ENCODE measurements at places on chromosomes 3 and 15. TPM values are rescaled to one million over a fixed set of nuclear protein-coding genes. Genes with fewer than 3 reads are reported as not detected.

LINS1 gene
- total RNA-seq, result 13.5 TPM

DNA sequence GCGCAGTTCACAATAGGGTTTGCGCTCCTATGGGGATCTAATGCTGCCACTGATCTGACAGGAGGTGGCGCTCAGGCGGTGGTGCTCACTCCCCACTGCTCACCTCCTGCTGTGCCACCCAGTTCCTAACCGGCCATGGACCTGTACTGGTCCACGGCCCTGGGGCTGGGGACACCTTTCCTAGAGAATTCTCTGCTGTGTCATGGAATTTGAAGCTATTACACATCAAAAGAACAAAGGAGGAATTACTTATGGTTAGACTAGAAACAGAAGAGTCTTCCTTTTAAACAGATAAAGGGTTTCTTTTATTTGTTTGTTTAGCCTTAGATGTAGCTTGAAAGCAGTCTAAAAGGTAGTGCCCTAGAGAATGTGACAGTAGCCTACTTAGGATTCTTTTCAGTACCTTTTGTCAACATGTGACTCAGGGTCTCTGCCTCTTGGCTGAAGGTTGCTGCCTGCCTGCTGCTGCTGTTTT is 50.3 kb downstream of the PAK2 start:
- no peak for DNase-seq
- no peak overlapping the region for H3K27ac ChIP-seq
- no peak overlapping the region for H3K4me3 ChIP-seq
- no peaks in the 10 kb centered on the region for H3K4me1 ChIP-seq

DNA sequence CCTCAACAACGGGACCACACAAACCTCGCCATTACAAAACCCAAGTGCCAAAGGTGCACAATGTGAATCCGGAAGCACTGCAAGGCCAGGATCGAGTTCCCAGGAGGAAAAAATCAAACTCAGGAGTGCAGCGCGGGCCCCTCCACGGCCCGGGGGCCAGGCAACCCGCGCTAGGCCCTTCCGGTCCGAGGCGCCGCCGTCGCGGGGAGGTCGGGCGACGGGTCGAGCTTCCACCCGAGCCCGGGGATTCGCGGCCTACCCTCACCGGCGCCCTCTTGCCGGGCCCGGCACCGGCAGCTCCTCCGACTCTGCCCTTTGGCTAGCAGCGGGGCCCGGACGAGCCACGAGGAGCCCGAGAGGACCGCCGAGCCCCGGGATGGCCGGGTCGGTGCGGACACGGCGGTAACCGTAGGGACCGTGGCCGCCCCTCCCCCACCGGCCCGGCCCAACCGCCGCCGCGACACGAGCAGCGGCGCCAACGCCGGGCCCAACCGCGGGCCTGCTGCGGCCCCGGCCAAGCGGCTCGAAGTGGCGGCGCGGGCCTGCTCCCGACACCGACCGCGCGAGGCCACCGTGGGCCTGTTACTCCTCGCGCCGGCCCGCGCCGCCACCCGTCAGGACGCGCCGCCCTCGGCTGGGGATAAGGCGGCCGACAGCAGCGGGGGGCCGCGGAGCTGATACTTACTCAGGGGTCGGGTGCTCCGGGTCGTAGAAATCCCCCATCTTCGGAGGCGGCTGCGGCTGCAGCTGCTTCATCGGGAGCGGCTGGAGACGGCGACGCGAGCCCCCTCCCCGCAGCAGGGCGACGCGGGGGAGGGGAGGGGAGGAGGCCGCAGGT is 525 bp downstream of the SETD2 start:
- H3K4me3 ChIP-seq, result peak overlapping the region; percentile 83
- peak overlapping the region; percentile 74 for H3K27ac ChIP-seq
- H3K36me3 ChIP-seq, result peaks cover 4% of the 10 kb centered on the region
- no peak for DNase-seq
- peaks cover 23% of the 10 kb centered on the region for H3K4me1 ChIP-seq

GRCh38 chr3:27641888-27642601 is 80.1 kb downstream of the EOMES start:
- H3K36me3 ChIP-seq, result no peaks in the 10 kb centered on the region
- H3K27ac ChIP-seq, result no peak overlapping the region
- DNase-seq, result no peak
- H3K27me3 ChIP-seq, result no peaks in the 10 kb centered on the region
- H3K4me1 ChIP-seq, result no peaks in the 10 kb centered on the region

DNA sequence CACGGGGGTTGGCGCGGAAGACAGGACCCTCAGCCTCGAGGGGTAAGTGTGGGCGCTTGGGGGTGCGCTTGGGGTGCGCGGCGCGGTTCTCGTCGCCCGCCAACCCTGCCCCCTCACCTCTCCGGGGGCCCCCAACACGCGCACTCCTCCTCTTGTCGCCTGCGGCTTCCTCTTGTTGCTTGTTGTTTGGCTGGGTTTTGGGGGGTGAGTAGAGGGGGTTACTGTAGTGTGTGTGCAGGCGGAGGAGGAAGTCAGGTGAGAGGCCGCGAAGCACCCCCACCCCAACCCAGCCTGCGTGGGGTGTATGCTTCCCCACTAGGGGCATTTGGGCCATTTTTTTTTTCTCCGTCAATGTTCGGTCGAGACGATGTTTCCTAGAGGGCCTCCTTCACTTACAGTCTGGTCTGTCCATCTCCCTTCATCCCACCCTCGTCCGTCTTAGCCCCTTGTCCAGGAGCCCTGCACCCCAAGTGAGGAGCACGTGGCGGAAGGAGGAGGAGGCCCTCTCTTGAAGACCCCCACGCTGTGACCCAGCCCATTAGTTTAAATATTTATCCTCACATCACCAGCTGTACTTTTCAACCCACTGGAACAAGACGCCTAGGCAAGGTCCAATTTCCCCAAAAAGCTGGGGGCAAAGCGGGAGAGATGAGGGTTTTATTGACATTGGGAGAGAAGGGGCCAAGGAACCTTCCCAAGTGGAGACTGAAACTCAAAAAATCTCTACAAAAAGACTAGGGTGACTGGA is 20.4 kb upstream of the SATB1 start:
- no peak overlapping the region for H3K4me3 ChIP-seq
- DNase-seq, result no peak
- H3K27me3 ChIP-seq, result peaks cover 25% of the 10 kb centered on the region
- H3K4me1 ChIP-seq, result no peaks in the 10 kb centered on the region

CLDN11 gene
- total RNA-seq, result 0.29 TPM

DNA sequence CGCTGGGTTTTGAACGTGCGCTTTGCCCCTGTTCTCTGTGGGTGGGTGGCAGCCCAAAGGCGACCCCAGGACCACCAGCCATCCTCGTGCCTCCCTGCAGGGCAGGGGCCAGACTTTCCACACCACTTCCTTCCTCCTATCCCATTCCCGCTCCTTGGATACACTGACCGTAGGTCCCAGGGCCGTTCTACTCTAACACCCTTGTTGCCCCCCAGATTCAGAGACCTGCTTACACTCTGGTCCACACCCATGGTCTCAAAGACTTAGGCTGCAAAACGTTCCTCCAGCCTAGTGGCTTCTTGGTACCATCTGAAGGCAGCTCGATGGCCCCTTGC is 318 bp upstream of the DCLK3 start:
- H3K4me3 ChIP-seq, result no peak overlapping the region
- DNase-seq, result no peak
- no peaks in the 10 kb centered on the region for H3K36me3 ChIP-seq
- H3K27ac ChIP-seq, result no peak overlapping the region
- no peaks in the 10 kb centered on the region for H3K27me3 ChIP-seq

HDC gene
- not detected for total RNA-seq

DLL4 gene
- total RNA-seq, result not detected

CISH gene
- 4.4 TPM for total RNA-seq

DNA sequence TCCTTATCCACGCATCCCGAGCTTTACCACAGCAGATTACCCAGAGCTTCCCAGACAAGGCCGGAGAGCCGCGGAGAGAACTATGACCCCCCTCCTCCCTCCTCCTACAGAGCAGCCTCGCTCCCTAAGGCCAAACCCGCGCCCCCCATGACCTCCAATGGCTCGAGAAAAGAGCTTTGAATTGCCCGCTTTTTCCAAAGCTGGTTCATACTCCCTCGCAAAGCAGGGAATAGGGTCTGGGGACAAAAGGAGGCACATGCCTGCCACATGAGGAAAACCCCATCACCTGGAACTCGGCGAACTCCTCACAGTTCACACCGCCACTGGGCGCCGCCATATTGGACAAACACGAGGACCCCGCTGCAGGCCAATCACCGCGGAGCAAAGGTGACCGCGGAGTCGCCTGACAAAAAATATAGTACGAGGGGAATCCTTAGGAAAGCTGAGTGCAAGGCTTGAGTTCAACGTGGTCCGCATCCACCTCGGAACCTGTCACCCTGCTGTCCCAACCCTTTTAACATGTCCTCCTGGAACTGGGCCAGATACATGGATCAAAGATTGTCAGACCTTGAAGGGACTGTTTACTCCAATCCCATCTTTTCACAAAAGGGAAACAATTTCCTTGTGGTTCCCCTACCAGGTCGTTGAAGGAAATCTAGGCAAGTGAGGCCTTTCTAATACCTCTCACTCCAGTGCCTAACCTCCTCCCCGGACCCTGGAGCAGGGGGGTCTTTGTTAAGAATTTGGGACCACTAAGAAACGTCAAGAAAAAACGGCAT is at the start of gene MIX23:
Gene MIX23 (minus strand): TSS at position 344 of the 779 bp plus-strand sequence. CDS start 7 bp downstream, at position 337.
- no peaks in the 10 kb centered on the region for H3K27me3 ChIP-seq
- DNase-seq, result peak; percentile 66
- H3K4me1 ChIP-seq, result peaks cover 16% of the 10 kb centered on the region
- H3K4me3 ChIP-seq, result peak within 1 kb of the TSS; percentile 76

ANP32A gene
- total RNA-seq, result 244 TPM

CD200R1 gene
- 0.90 TPM for total RNA-seq

- H3K27ac ChIP-seq, result no peak overlapping the region
- H3K4me1 ChIP-seq, result no peaks in the 10 kb centered on the region
- peaks cover 27% of the 10 kb centered on the region for H3K36me3 ChIP-seq
- no peak for DNase-seq
Observed at GRCh38 chr3:48268936-48269561, 28.1 kb downstream of the ZNF589 start.

GRCh38 chr15:64883997-64884511 is 27.6 kb upstream of the ANKDD1A start:
- DNase-seq, result peak; percentile 79
- peak overlapping the region; percentile 85 for H3K27ac ChIP-seq
- H3K4me3 ChIP-seq, result no peak overlapping the region
- H3K27me3 ChIP-seq, result no peaks in the 10 kb centered on the region

DNA sequence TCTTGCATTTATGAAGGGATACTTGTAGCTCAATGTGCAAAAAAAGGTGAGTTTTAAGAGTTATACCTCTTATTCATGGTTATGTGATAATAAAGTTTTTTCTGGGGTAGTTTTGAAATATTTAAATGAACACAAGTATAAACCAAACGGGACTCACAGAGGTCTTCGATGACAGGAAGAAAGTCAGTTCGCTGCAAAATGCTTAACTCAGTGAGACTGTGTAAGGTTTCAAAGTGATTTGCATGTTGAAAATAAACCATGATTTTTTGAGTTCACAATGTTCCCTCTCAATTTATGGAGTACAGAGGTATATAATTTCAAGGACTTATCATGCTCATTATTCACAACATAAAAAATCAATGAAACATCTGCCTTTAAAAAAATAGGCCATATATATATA is 36.3 kb upstream of the MYH15 start:
- peaks cover 8% of the 10 kb centered on the region for H3K36me3 ChIP-seq
- no peak overlapping the region for H3K27ac ChIP-seq
- no peak for DNase-seq
- peak overlapping the region; percentile 7 for H3K4me3 ChIP-seq
- no peaks in the 10 kb centered on the region for H3K27me3 ChIP-seq
- H3K4me1 ChIP-seq, result no peaks in the 10 kb centered on the region

GRCh38 chr3:106058475-106058874 is 189.7 kb upstream of the CBLB start:
- no peaks in the 10 kb centered on the region for H3K27me3 ChIP-seq
- H3K36me3 ChIP-seq, result no peaks in the 10 kb centered on the region
- DNase-seq, result no peak
- H3K27ac ChIP-seq, result no peak overlapping the region
- no peaks in the 10 kb centered on the region for H3K4me1 ChIP-seq

GRCh38 chr3:120357807-120358206 is 8.7 kb upstream of the LRRC58 start:
- no peak for DNase-seq
- no peaks in the 10 kb centered on the region for H3K36me3 ChIP-seq
- H3K27me3 ChIP-seq, result no peaks in the 10 kb centered on the region
- H3K4me1 ChIP-seq, result no peaks in the 10 kb centered on the region
- no peak overlapping the region for H3K27ac ChIP-seq

DNA sequence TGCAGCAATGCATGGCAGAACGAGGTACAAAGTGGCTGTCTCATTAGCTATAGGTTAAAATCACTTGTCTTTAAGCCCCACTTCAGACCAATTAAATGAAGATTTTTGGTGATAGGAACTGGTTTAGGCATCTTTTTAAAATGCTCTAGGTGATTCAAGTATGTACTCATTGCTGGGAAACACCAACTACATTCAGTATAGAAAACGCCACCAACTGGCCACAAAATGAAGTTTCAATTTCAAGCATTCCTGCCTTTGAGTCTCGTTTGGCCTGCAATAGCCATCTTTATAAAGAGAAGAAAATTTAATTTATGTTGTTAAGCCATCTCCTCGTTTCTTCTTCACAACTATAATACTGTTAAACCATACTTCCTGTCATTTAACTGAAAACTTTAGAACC is 587.9 kb downstream of the GBE1 start:
- DNase-seq, result no peak
- no peak overlapping the region for H3K27ac ChIP-seq
- H3K27me3 ChIP-seq, result no peaks in the 10 kb centered on the region
- H3K4me1 ChIP-seq, result no peaks in the 10 kb centered on the region
- no peak overlapping the region for H3K4me3 ChIP-seq

DNA sequence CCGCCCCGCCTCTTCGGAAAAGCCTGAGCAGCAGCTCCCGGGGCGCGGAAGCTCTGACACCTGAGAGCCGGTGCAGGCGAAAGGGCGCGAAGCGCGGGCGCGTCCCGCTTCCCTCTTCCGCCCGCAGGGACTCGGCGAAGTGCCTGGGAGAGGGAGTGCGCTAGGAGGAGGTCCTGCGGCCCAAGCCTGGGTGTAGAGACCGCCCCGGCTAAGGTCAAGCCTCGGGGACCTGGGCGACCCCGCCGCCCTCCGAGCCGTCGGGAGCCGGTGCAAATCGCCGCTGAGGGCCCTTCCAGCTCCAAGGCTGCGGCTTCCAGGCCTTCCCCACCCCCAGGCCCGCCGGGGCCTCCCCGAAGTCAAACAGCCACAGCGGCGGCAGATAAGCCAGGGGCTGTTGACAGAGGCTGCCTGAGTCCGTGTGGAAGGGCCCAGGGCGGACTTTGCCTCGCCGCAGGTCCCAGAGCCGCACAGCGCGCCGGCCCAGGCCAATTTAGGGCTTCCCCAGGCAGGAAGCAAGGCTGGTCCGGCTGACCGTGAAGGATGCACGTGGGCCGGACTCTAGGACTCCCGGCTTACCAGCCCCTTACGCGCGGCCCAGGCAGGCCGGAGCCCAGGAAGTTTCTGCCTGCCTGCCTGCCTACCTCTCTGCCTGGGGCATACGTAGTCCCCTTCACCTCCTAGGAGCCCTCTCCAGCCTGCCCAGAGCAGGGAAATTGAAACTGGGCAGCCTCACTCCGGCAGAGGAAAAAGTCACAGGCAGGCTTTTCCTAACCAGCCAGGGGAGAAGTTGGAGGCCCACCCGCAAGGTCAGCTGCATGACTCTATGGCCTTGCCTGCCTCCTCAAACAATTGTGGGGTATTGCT is 2.3 kb downstream of the ITPKA start:
- DNase-seq, result no peak
- no peak overlapping the region for H3K27ac ChIP-seq
- H3K4me3 ChIP-seq, result peak overlapping the region; percentile 73
- peaks cover 18% of the 10 kb centered on the region for H3K4me1 ChIP-seq

- no peak for DNase-seq
- H3K27me3 ChIP-seq, result no peaks in the 10 kb centered on the region
- H3K4me3 ChIP-seq, result no peak overlapping the region
- H3K4me1 ChIP-seq, result peaks cover 13% of the 10 kb centered on the region
- H3K27ac ChIP-seq, result no peak overlapping the region
Observed at GRCh38 chr15:94305133-94305532, 73.8 kb downstream of the MCTP2 start.

GRCh38 chr3:153967260-153967659 is 153.9 kb upstream of the ARHGEF26 start:
- no peaks in the 10 kb centered on the region for H3K36me3 ChIP-seq
- H3K27ac ChIP-seq, result no peak overlapping the region
- no peaks in the 10 kb centered on the region for H3K27me3 ChIP-seq
